ENCODE measurements at places on chromosomes 16 and 17.

- DNase-seq: no peak
Measured at GRCh38 chr16:66996324-66996982, 8.1 kb downstream of the CES4A start.

- no peak for DNase-seq
Measured at GRCh38 chr17:70552230-70552981, 383.1 kb downstream of the KCNJ2 start.

DNA sequence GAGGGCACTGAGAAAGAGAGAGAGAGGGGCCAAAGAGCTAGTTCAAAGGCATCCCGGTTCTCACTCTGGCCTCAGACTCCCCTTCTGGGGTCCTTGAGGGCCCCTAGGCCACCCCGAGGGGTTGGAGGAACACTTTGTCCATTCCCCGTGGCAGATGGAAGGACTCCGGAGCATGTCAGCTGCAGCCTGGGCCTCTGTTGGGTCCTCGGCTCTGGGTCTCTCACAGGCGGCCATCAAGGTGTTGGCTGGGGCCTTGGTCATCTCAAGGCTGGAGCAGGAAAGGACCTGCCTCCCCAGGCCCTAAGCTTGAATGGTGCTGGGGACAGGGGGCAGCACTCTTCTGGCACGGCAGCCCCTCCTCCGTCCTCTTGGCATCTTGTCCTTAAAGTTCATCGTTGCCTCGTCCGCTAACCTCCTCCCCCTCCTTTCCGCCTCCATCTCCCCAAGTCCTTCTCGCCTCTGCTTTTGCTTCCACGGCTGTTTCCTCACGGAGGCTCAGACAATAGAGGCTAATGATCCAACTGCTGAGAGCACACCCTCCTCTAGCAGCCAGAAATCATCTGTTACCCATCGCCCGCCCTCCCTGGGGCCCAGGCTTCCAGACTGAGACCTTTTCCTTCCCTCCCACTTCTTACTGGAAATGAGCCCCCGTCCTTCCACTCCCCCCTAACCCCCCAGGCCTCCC lies 23.3 kb downstream of the CCR7 start:
- DNase-seq: no peak

DNA sequence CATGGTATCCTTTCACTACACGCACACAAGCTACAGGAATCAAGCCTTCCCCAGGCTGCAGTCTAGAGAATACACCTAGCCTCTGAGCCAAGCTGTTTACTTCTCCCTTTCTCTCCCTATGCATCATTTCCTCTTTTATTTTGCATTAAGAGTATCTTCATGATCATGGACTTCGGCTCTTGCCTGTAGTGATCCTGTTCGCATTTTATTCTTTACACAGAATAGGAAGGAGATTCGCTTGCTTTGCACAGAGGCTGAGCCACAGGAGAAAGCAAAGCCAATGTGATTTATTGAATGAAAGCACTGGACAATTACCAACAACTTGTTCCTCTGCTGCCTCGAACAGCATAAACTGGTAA lies 172.7 kb downstream of the ANKFN1 start:
- no peak for DNase-seq

DNA sequence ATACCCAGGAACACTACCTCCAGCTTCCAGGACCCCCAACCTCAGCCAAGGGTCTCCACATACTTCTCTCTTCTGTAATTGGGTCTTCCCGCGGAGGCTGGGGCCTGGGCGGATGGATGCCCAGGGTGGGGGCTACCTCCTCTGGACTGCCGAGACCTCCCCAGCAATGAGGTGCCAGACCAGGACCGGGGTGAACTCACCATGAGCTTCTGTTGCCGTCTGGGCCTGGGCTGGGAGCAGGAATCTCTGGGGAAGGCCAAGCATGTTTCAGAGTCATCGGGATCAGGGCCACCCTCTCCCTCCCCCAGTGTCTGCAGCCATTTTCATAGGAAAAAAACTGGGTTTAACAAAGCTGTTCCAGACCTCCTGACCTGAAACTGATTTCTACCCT lies 10.3 kb upstream of the BAHCC1 start:
- DNase-seq: no peak

- DNase-seq: no peak
Measured at GRCh38 chr17:33664116-33664840, 371.2 kb upstream of the ASIC2 start.

DNA sequence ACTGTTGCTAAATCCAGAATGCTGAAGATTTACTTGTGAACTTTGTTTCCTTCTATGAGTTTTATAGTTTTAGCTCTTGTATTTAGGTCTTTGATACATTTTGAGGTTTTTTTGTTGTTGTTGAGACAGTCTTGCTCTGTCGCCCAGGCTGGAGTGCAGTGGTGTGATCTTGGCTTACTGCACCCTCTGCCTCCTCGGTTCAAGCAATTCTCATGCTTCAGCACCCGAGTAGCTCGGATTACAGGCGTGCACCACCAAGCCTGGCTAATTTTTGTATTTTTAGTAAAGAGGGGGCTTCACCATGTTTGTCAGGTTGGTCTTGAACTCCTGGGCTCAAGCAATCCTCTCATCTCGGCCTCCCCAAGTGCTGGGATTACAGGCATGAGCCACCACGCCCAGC lies 14.4 kb downstream of the TENT4B start:
- no peak for DNase-seq

- DNase-seq: no peak
Measured at GRCh38 chr17:65433157-65433556, 128.3 kb downstream of the AXIN2 start.

- no peak for DNase-seq
Measured at GRCh38 chr16:67708368-67708771, 10.7 kb downstream of the GFOD2 start.

GRCh38 chr16:10181196-10182162 lies 749 bp downstream of the GRIN2A start:
- no peak for DNase-seq

DNA sequence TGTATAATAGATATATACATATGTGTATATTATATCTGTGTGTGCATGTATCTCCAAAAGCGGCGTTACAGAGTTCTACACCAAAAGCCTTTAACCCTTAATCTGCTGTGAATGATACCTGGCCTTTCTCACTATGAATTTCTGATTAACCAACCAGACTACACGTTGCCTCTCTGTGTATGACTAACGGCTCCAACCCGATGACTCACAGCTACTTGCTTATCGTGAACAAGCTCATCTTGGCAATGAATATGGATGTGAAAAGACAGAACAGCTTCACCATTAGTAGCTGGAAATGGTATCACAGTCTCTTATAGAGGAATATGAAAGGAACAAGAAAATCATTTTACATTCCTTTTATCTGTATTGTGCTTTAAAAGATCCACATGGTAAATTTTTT lies 23.8 kb upstream of the ARHGAP44 start:
- DNase-seq: no peak

DNA sequence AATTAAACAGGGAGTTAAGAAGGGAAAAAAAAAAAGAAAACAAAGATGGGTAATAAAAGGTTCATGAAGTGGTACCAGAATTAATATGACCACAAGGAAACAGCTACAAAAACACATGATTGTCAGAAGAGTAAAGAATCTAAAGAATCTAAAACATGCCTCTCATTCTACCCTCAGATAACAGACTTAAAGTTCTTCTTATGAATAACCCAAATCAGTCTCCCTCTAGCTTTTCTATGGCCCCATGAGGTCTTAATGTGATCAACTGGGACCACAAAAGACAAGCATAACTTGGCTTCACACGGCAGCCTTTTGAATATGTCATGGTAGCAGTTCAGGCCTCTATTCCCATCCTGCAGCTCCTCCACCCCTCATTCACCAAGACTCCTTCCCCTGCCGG lies 6.9 kb downstream of the MYH10 start:
- DNase-seq: no peak

DNA sequence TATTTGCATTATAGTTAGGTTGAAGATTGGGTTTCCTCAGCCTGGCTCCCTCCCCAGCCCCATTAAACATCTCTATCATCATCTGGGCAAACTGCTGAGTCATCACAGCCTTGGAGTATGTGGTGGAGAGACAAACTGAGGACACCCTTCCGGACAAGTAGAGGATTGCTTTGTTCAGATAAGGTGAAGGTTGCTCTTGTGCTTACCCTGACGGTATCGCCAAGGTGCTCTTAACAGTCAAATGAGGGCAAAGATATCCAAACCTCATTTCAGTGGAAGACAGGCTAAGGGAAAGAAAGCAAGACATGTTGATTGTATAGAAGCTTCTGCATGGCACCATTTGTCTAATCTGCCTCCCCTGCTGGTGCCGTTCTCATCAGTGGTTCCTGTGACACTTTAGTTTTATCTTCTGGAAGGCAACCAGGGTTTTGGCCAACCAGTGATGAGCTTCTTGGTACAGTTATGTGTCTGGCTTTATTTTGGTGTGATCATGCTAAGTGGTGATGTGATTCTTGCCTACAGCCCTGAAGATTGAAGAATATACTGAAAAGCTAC lies 56.9 kb upstream of the LGALS9 start:
- DNase-seq: no peak

DNA sequence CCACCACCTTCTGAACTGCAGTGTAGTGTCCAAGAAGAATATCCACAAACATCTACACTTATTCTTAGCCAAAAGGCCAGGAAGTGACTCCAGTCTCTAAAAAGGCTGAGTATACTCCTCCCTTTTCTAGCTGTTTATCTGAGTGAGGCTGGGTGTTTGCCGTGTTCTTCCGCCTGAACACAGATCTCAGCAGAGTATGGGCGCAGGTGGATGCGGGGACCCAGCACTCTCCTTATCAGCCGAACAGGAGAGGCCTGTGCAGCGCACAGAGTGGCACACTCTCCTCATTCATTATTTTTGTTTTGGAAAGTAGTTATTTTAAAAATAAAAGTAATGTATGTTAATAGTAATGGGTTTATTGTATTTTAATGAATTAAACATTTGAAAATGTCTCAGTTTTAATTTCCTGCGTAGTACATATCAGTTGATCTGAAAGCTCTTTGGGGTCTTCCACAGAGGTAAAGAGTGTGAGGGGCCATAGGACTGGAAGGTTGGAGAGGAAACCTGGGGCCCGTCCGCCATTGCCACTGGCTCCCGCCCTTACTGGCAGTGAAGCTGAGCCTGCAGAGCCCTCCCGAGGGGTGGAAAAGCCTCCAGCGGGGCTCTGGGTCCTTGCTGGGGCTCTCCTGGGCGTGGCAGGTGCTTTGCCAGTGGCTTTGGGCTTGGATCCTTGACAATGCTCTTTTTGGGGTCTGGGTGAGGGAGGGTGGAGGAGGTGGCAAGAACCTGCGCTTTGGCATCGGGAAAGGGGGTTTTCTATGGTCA lies 53.8 kb downstream of the PDPK1 start:
- no peak for DNase-seq

DNA sequence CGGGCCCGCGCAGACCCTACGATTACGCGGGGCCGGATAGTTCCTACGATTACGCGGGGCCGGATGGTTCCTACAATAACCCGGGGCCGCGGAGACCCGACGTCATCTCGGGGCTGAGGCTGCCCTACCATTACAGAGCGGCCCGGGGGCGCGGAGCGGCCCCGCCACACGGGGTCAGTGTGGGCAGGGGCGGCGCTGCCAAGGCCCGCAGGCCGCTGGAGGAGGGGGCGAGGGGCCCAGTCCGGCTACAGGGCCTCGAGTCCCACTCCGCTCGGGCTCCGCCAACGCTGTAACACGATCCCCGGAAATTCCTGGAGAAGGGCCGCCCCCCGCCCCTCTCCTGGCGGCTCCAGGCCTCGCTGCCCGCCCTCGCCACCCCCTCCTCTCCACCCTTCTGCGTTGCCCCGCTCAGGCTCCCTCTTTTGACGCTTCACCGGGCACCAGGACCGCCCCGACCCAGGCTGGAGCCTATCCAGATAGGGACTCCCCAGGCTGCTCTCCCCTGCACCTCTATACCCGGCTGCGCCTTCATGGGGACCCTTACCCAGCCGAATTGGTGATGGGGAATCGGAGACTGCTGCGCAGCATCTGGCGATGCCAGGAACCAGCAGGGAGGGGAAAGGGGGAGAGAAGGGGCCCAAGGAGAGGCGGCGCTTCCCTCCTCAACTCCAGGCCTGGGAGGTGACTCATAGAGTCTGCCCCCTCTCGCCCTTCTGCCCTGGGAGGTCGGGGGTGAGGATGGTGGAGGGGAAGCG lies at the start of gene RAB34:
TSS of gene RAB34 (minus strand) at position 291 of the 755 bp plus-strand sequence. CDS start 602 bp downstream, outside the sequence.
- DNase-seq: no peak

DNA sequence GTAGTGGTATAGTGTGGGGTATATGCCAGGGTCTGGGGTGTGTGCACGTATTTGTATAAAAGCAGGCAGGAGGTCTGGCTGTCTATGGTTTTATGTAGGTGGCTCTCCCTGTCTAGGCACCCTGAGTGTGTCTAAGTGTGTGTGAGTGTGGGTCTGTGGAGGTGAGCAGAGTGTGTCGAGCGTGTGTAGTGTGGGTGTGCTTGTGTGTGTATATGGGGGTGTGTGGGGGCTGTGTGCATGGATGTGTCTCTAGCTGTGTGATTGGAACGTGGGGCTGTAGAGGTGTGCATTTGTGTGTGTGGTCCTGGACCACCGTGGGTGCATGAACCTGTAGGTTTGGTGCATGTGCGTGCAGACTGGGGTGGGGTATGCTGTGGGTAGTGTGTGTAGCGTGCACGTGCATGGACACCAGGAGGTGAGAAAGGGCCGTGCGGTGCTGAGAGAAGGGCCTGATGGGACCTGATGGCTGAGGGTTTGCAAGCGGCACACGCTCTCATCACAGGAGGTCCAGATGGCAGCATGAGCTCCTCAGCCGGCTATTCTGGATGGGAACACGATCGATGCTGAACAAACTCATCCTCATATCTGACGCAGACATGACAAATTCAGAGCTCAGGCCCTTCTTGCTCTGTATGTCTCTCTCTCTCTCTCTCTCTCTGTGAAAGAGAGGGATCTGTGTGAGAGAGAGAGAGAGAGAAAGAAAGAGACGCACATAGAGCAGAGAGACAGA lies 27.7 kb downstream of the SPACA3 start:
- DNase-seq: no peak

GRCh38 chr17:73760439-73760758 lies 116.2 kb upstream of the SDK2 start:
- DNase-seq: no peak

DNA sequence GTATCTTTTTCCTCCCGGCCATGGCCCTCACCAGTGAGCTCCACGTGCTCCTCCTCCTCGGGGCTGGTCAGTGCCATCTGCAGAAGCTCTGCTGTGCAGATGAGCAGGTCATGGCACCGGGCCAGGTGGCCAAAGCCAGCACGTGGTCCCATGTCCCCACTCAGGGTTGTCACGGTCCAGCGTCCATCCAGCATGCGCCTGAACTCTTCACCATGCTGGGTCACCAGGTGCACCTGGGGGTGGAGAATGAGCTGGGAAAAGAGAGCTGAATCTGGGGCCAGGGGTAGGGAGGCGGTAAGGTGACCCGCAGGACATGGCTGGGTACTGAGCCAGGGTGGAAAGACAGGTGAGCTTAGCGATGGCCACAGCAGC lies 1.3 kb downstream of the DHX58 start:
- no peak for DNase-seq

GRCh38 chr16:50815382-50815781 lies 73.5 kb downstream of the CYLD start:
- no peak for DNase-seq

DNA sequence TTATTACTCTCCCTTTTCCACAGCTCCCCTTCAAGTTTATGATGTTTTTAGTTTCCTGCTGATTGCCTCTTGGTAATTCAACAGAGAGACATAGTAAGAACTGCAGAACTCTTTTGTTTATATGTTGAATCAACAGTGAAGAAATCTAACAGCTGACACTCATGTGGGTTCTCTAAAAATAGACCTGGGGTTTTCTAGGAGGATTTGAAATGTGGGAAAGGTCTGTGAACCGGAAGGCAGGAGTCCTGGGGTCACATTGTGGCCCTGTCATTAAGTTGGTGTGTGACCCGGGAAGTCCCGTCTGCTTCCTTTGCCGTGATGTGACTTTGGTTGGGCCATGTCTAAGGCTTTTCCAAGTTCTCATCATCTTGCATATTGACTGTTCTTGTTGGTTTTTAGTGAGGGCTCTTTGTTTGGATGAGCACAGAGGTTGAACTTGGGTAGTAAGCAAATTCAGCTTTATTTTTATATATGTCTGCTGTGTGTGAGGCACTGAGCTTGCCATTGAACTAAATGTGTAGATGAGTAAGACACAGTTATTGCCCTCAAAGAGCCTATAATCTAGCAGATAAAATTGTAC lies 48.5 kb upstream of the HS3ST3A1 start:
- no peak for DNase-seq
